ENCODE measurements at places on chromosomes 6 and 20. TPM values are rescaled to one million over a fixed set of nuclear protein-coding genes. Genes with fewer than 3 reads are reported as not detected.

DNA sequence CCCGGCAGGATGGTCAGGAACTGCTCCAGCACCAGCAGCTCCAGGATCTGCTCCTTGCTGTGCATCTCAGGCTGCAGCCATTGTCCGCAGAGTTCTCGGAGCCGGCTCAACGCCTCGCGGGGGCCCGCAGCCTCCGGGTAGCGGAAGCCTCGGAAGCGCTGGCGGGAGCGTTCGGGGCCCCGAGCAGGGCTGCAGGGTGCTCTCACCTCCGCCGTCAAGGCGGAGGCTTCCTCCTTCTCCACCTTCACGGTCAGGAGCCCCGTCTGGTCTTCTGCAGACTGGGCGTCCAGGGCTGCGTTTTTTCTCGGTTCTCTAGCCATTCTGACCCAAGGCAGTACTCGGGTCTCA lies 434 bp downstream of the ZKSCAN4 start:
- DNase-seq, result no peak

DNA sequence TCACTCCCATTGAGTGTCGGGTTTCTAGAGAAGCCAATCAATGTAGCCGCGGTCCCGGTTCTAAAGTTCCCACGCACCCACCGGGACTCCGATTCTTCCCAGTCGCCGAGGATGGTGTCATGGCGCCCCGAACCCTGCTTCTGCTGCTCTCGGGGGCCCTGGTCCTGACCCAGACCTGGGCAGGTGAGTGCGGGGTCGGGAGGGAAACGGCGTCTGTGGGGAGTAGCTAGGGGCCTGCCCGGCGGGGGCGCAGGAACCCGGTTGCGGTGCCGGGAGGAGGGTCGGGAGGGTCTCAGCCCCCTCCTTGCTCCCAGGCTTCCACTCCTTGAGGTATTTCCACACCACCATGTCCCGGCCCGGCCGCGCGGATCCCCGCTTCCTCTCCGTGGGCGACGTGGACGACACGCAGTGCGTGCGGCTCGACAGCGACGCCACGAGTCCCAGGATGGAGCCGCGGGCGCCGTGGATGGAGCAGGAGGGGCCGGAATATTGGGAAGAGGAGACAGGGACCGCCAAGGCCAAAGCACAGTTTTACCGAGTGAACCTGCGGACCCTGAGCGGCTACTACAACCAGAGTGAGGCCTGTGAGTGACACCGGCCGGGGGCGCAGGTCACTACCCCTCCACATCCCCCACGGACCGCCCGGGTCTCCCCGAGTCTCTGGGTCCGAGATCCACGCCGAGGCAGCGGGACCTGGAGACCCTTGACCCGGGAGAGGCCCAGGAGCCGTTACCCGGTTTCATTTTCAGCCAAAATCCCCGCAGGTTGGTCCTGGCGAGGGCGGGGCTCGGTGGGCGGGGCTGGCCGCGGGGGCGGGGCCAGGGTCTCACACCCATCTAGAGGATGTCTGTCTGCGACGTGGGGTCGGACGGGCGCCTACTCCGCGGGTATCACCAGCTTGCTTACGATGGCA lies 35.2 kb upstream of the HLA-G start:
- DNase-seq, result peak; percentile 6

- no peak for DNase-seq
Observed at GRCh38 chr6:166830891-166831363, 125.4 kb downstream of the RNASET2 start.

KCNK16 gene
- not detected for total RNA-seq

Data from fibroblast of the aortic adventitia (primary cell).